Gastroesophageal sphincter (tissue), 4 donors: ENCODE measurements at places on chromosomes 1 and 21. TPM values are rescaled to one million over a fixed set of nuclear protein-coding genes. Genes with fewer than 3 reads are reported as not detected.

GRCh38 chr1:200231787-200232231 is 178.0 kb downstream of the ZNF281 start:
- no peak for ATAC-seq

DNA sequence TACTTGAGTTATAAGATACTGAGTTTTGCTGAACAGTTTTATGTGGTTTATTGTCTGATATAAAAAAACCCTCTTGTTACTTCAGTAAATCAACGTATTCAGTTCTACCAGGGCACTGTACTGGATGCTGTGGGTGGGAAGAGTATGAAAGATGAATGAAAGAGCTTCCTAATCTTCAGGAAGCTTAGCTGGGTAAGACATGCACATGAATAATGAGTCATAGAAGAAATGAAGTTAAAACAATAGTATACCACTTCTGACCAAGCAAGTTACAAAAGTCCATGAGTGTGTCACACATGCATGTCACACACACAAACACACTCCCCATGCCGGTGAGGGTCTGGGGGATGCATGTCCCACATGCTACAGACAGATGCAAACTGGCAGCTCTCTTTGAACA is 105.9 kb downstream of the SIPA1L2 start:
- ATAC-seq = no peak

DNA sequence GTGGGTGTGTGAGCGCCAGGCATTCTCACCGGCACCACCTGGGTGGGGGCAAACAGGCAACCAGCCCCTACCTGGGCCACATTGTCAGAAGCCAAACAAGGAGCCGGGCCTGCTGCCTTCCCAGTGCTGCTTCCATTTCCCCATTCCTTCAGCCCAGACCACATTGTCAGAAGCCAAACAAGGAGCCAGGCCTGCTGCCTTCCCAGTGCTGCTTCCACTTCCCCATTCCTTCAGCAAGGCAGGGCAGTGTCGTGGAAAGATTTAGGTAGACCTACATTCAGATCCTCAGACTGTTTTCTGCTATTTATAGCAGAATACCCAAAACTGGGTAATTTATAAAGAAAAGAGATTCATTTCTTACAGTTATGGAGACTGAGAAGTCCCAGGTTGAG is 47.0 kb upstream of the EFHD2 start:
- no peak for ATAC-seq

DNA sequence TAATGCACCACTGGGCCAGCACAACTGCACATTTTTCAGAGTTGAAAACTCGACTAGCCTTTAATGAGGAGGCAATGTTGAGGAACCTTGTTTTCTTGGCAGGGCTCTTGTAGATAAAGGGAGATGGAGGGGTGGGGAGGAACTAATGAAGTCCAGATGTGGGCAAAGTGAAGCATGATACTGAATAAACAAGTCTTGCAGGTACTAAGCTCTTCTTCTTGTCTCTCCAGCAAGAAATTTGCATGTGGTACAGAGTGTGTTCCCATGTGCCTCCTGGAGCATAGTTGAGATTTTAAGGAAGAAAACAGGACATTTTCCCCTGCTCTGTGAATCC is 47.0 kb downstream of the PLPP3 start:
- ATAC-seq = no peak

DNA sequence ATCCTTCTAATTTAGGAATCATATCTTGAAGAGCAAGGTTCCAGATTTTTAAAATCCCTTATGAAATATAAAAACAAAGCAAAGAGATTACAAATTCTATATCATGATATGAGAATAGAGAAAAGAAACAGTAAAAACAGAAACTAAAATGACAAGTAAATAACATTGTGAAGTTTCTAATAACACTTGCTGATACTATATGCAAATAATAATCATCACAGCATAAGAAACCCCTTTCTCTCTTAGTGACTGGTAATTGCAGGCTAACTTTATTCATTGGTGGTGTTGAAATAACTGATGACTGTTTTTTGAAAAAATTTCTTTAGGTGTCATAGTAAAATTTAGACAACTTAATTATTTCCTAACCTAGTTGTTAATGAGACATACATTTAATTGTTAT is 281.6 kb downstream of the PLA2G4A start:
- no peak for ATAC-seq

DNA sequence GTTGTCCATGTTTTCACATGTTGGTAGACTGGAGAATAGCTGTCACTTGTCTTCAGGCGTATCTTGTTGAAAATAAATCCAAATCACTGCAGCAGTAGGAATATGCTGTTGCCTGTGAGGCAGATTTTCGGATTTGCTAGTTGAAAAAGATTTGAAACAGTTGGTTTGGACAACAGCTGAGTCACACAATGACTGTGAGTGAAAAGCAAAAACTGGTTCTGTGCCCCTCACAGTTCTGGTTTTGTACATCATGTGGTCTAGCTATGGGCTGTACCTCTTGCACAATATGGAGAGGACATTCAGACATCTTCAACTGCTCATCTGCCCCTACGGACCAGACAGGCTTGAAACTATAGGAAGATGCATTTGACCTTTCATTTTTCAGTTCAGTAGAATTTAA is 1.8 kb downstream of the ARF1 start:
- no peak for ATAC-seq

- ATAC-seq = no peak
These were observed 29.6 kb upstream of the KAZN start for GRCh38 chr1:14568716-14569355.

DNA sequence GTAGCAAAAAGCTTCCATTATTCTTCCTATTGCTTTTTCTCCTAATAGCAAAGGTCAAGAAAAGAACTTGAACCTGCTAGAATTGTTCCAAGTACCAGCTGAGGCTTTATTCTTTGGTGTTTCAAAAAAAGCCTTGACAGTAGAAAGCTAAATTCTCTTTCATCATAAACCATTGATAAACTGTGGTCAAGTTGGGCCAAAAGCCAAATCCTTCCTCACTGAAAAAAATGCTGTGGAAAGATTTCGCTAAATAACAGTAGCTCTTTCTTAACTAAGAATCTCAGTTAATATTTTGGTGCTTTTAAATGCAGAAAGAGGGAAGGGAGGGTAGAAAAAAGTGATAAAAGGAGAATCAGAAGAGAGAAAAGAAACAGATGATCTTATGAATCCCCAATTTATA is 14.0 kb upstream of the JAM2 start:
- no peak for ATAC-seq

DNA sequence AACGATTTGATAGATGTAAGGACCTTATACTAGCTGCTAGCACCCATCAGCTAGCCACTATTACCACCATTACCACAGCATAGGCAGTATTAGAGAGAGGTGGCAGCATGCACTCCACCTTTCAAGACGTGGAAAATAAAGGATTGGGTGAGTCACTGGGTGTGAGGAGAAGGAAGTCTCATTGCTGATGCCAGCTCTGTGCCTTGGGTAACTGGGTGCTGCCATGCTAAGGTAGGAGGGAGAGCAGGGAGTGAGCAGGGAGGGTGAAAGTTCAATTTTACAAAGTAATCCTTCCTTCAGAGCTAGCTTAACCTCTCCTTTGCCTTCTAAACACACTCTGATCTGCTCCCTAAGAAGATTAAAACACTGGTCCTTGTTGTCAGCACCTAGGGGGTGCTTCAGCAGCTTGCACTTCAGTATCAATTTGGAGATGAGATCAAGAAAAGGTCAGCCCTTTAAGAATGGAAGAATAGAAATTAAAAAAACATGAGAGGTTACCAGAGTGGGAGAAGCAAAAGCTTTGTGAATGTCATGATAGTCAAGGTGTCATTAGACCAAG is 1.8 kb upstream of the LIN9 start:
- ATAC-seq = no peak

- ATAC-seq = no peak
These were observed 166.7 kb downstream of the SIPA1L2 start for GRCh38 chr1:232463225-232463624.

GRCh38 chr1:74375376-74375775 is 137.0 kb downstream of the LRRC53 start:
- ATAC-seq = peak; percentile 51

- no peak for ATAC-seq
These were observed 231.9 kb downstream of the TOMM20 start for GRCh38 chr1:234896477-234897389.

GRCh38 chr1:184502161-184502560 is 115.3 kb downstream of the C1orf21 start:
- no peak for ATAC-seq

DNA sequence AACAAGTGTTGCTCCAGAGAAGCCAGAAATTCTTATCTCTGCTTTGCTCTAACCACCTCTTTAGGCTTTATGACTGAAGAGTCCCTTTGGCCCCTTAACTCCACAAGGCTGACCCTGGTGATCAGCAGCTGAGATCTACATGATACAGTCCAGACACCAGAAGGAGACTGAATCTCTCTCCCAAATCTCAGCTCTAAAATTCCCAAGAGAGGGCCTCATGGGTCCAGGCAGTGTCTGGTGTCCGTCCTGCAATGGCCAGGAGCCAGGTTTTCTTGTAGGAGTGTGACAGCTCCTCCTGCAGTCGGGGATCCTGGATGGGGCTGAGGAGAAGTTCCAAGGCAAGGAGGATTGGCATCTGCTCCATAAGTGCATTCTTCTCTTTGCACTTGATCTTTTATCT is 35.3 kb downstream of the L1TD1 start:
- ATAC-seq = no peak

DNA sequence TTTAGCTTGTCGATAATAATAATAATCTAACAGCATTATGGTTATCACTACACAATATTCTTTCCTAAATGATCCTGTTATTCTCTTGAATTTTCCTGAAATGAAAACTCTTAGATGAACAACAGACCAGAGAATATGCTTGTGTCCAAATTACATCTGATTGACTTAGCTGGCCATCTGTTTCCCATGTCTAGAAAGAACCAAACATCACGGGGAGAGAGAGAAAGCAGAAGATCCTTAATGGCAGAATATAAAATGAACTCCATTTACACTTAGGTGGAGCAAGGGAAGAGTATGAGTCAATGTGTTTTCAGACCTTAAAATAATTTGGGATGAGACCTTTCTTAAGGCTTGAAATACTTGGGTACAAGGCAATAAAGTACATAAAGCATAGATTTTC is 162.2 kb downstream of the DSCAM start:
- no peak for ATAC-seq

- no peak for ATAC-seq
These were observed 109.7 kb downstream of the SLC35F3 start for GRCh38 chr1:234014208-234014607.

DNA sequence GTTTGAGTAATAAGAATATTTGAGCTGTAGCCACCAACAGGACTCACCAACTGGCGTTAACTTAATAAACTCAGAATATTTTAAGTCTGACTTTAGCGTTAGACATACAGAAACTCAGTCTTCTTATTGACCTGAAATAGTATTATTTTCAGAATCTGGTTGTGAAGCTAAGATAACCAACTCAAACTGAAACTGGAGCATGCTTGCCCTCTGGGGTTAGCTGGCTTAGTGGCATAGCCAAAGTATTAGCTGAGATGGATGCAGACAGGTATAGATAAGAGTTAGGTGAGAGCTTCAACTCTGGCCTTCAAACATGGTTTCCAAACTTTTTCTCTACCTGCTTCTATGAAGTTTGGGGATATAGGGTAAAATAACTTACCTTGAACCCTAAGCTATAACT is 40.5 kb downstream of the AMY1C start:
- no peak for ATAC-seq

- no peak for ATAC-seq
These were observed 505.2 kb downstream of the NEGR1 start for GRCh38 chr1:71777094-71777493.

DNA sequence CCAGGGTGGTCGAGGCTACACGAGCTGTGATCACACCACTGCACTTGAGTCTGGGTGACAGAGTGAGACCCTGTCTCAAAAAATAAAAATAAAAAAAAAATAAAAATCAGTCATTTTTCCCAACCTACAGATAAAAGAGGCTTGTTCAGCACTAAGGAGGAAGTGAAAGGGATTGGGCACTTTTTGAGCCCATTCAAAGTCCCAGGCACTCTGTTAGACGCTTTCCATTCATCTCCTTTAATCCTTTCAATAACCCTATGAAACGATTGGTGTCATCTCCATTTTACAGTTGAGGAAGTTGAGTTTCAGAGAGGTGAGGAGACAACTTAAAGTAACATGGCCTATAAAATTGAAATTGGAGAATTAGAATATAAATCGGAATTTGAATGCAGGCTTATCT is 10.4 kb upstream of the AGO4 start:
- no peak for ATAC-seq

DNA sequence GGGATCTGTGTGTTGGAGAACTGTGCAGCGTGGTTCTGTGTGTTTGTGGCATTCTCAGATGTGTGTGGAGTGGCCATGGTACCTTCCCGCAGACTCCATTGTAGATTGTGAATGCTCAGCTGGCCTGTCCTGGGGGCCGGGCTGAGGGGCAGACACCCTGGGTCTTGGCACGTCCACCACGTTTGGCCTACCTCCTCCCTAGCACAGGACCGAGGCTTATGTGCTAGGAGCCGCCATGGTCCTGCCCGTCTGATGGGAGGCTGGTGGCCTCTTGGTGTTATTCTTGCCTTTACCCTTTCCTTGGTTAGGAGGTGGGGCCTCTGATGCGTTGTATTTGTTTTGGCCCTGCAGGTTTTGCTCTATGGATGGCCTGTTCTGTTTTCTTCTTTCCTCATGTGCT is 25.1 kb downstream of the SNAP47 start:
- no peak for ATAC-seq

DNA sequence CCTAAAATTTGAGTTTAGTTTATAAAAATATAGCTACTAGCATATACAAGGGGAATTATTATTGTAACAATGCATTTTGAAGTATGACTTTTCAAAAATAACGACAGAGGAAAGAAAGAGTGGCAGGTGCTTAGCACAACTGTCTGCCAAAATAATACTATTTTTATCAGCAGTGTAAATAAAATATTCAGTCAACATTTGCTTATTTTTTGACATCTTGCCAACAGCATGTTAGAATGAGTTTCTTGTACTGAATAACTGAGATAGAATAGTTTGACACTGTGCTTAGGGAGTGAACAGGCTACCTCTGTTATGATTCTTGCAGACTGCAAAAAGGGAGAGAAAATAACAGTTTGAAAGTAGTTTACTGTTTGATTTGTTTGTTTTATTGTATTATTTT is 909.8 kb downstream of the BRINP3 start:
- ATAC-seq = no peak

GRCh38 chr21:46555225-46555617 is 49.7 kb downstream of the S100B start:
- ATAC-seq = no peak

The COL8A2 gene
- total RNA-seq = 53.2 TPM

The LAMB3 gene
- 11.6 TPM for total RNA-seq

The HOOK1 gene
- total RNA-seq = 0.40 TPM

The TCP10L gene
- total RNA-seq = 1.6 TPM

The LYPD8 gene
- not detected for total RNA-seq

The PDZK1IP1 gene
- total RNA-seq = 13.0 TPM
